ENCODE measurements at places on chromosomes 11 and 22. TPM values are rescaled to one million over a fixed set of nuclear protein-coding genes. Genes with fewer than 3 reads are reported as not detected.

DNA sequence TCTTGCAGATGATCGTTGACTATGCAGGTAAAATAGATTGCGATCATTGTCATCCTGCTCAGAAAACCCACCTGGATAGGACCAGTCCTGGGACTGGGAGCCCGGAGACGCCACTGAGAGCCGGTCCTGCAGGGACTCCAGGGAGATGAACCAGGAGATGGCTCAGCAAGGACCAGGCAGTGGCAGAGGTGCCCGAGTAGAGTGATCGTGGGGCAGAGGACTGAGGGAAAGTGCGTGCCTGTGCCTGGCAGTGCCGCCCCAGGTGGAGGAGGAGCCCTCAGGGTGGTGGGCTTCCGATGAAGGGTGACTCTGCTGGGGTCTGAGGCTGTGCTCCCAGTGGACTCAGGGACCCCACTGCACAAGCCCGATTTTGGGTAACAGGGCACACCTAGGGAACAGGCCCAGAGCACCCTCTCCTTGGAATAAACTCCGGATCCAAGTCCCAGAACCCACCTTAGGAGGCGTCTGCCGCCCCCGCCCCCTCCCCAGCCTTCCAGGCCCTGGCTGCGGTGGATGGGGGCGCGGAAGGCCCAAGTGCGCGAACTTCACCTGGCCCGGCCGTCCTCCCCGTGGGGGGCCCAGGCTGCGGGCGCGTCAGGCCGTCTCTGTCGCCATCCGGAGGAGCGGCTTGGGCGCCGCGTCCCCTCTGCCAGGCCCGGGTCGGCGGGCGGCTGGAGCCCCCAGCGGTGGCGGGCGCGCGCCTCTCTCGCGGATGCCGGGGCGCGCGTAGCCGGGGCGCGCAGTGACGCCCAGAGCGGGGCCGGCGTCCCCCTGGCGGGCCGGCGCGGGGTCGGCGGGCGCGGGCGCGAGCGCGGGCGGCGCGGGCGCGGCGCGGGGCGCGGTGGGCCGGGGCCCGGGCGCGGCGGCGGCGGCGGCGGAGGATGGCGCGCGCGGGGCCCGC is 1338.8 kb downstream of the BRD1 start:
- DNase-seq, result no peak

DNA sequence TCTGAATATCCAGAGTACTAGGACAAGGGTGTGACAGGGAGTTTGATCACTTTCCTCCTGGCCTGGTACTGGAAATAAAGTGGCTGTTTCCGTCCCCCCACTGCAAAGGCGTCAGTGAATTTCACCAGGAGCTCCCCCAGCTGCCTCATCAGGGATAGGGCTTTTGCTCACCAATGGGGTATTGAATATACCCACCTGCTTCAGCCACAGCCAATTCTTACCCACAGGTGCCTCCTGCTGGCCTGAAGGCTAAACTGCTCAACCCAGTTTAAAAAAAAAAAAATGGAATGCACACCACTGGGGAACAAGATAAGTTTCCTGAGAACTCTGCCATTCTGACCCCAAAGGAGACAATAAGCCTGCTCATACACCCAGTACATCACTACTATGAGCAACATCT is 65.3 kb upstream of the MS4A8 start:
- peak; percentile 29 for DNase-seq

CNGA4 gene
- total RNA-seq, result not detected

GRCh38 chr11:119844808-119845207 is 115.8 kb upstream of the NECTIN1 start:
- DNase-seq, result no peak

- peak; percentile 42 for DNase-seq
Measured at GRCh38 chr22:39251762-39252460, 7.1 kb upstream of the PDGFB start.

OR5B12 gene
- total RNA-seq, result not detected

OR51F1 gene
- not detected for total RNA-seq

ZBTB44 gene
- total RNA-seq, result 18.2 TPM

DNA sequence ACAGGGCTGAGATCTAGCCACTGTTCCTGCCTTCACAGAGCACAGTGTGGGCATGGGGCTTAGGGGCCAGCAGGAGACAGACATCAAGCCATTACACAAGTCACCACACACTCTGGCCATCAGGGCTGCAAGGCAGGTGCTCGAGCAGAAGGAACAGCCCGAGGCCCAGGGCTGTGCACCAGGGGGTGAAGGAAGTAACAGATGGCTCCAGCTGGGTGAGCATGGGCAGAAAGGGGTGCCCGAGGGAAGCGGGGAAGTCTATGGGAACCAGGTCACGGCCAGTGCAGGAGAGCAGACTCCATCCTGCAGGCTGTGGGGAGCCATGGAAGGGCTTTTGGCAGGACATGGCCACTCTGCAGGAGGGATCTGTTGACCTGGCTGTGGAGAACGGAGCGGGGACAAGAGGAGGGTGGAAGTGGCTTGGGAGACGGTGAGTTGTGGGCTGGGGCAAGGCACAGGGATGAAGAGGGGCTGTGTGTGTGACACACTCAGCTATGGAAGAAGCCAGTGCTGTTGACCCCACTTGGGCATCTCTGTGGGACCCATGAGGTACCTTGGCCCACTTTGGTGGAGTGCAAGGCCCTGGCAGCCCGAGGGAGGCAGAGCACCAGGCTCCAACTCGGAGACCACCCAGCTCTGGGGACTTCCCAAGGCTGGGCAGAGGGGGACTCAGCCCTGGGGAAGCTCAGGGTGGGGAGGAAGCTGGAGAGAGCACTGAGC is 3.6 kb downstream of the C11orf68 start:
- no peak for DNase-seq

PLEKHA7 gene
- total RNA-seq, result 1.3 TPM

SLC22A9 gene
- not detected for total RNA-seq

GRCh38 chr11:118142809-118143208 is 9.8 kb downstream of the SCN4B start:
- no peak for DNase-seq

DNA sequence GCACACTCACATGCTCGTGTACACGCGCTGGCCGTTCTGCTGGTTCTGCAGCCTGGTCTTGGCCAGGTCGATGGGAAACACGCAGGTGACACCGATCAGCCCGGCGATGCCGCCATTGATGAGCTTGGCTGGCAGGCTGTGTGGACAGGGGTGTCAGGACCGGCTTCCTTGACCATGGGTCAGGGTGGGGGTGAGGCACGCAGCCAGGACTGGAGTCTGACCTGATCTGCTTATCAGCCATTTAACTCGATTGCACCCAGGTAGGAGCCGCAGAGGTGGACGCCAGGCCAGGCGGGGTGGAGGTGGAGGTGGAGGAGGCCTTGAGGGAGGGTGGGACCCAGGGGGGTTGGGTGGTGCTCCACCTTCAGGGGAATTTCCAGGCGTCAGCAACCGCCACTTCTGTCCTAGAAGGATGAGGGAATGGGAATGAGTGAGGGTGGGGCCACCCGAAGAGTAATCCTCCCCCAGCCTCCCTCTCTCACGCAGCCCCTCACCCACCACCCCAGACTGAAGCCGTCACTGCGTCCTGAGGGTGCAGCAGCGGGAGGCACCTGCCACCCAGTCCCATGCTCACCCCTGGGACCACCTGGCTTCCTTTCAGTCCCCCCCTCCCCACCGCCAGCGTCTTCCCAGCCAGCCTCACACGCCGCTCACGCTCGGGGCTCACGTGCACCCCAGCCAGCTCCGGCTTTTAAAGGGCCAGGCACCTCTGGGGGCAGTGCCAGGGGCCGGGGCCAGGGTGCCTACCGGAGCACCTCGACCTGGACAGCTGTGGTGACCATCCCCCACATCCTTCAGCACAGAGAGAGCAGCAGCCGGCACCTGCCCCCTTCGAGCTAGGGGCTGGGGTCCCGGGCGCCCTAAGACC is 3.1 kb downstream of the SLC25A22 start:
- no peak for DNase-seq

DNA sequence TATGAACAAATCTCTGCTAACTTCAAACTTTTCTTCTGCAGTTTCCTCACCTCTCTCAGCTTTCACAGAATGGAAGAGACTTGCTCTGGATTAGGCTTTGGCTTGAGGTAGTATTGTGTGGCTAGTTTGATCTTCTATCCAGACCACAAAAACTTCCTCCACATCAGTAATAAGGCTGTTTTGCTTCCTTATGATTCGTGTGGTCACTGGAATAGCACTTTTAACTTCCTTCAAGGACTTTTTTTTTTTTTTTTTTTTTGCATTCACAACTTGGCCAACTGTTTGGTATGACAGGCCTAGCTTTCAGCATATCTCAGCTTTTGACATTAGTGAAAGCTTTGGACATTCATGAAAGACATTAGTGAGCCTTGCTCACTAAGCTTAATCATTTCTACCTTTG is 47.5 kb upstream of the LRRC55 start:
- DNase-seq, result no peak

NRIP3 gene
- 52.6 TPM for total RNA-seq

DNA sequence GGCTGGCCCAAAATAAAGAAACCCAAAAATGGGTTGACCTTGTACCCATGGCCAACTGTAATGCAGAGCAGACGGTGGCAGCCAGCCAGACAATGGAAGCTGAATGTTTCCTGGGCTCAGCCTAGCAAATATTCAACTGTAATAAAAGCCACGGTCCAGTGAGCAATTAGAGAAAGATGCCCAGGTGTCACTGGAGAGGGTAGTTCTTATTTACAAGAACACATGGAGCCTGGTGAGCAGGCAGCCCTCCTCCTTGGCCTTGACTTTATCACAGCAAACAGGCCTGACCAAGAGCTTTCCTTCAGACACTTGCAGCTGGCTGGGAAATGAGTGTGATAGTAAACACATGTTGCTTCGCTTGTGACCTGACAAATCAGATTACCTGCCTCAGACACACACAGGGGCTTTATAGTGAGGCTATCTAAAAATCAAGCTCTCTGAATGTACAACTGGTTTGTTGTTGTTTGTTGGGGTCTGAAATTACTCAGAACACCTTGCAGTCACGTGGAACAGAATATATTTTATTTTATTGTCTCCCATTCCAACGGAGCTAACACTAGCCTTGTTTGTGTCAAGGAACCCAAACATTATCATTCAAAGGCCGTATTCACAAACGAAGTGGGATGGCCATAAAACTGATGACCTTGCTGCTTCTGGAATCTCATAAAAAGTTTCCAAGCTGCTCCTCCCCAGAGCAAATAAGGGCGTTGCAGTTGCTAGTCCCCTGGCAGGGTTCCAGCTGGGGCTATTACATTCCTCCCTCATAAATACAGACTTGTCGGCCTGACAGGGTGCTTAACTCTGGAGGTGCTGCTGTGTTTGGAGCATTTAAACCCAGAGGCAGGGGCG is 161.1 kb downstream of the BBOX1 start:
- no peak for DNase-seq

DNA sequence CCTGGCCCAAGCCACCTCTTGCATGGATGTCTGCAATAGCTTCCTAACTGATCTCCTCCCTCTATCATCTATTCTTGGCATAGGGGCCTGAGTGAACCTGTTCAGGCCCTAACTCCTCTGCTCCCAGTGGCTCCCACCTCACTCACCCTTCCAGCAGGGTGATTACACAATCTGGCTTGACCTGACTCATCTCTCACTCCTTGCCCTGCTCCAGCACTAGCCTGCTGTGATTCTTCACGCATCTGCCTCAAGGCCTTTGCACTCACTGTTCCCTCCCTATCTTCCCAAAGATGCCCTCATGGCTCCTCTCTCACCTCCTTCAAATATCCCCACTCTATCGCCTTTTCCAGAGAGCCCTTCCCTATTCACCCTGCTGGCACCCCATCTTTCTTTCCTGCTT is 10.5 kb downstream of the SCN4B start:
- DNase-seq, result peak; percentile 37

SULT4A1 gene
- 0.26 TPM for total RNA-seq

ABCC8 gene
- not detected for total RNA-seq
